ENCODE measurements at places on chromosomes 3 and 15. TPM values are rescaled to one million over a fixed set of nuclear protein-coding genes. Genes with fewer than 3 reads are reported as not detected.

The SUSD5 gene
- 13.8 TPM for total RNA-seq

The ATP13A4 gene
- total RNA-seq, result 3.7 TPM

The NR2E3 gene
- total RNA-seq, result 0.19 TPM

The DUOXA2 gene
- total RNA-seq, result not detected

The FILIP1L gene
- total RNA-seq, result 25.5 TPM

The FBXO40 gene
- total RNA-seq, result not detected

The CPN2 gene
- 0.72 TPM for total RNA-seq

The CCR5 gene
- 4.4 TPM for total RNA-seq

The ECE2 gene
- total RNA-seq, result not detected

The UTS2B gene
- total RNA-seq, result 0.41 TPM

The GOLGA8Q gene
- total RNA-seq, result 1.6 TPM

The ZFAND6 gene
- 72.3 TPM for total RNA-seq

- no peak for DNase-seq
Measured at GRCh38 chr3:188633206-188633605, 479.2 kb downstream of the LPP start.

DNA sequence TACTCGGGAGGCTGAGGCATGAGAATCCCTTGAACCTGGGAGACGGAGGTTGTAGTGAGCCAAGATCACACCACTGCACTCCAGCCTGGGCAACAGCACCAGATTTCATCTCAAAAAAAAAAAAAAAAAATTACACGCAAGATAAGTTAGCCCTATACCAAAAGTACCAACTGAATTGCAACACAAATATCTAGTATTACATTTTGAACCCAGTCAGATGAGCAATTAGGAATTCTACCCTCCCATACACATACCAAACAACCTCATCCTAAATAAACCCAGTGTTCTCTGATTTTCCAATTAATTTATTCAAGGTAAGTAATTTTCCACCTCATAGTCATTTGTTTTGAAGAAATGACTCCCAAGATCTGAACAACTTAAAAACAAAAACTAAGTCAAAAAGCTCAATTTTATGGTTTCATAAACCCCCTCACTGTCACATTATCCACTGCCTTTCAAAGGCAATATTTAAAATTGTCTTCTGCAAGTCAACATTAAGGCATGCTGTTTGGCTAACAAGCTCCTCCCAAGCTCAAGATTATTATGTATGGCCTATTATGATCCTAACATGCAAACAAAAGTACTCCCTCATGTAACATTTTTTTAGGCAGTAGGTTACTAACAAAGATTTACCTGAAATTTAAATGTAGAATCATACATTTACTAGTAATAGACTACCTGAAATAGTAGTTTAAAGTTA, 4.5 kb downstream of the RAF1 start:
- DNase-seq, result no peak

- no peak for DNase-seq
Measured at GRCh38 chr3:78742491-78742890, 1025.3 kb downstream of the ROBO1 start.

DNA sequence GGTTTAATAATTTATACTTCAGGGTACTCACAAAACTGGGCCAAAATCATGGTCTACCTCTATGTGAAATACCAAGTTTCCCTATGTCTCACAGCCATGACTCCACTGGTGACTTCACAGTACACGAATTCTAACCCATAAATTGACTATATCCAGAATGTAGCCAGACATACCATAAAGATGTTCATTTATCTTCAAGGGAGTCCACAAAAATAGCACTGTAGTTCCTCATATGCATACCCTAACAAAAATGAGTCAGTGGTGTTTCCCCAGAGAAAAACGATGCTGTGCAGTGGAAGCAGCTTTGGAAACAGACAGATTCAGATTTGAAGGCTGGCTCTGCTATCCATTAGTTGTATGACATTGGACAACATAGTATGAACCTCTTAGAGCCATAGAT, 438.8 kb downstream of the FHIT start:
- DNase-seq, result no peak

DNA sequence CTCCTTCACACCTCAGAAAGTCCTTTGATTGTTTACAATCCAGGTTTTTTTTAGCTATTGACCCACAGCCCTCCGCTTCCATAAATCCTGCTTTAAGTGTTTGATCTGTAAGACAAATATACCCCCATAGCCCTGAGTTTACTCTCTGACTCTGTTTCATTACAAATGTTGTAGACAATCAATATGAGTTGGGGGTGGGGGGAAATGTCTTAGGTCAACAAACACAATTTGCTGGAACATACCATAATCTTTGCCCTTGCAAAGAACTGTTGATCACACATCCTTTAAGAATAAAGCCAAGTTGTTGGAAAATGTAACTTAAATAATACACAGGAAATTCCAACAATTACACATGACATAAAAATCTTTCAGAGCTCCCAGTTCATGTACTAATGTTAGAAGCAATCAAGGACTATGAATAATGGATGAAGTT, 301.8 kb upstream of the SEMA6D start:
- peak; percentile 58 for DNase-seq

- DNase-seq, result no peak
Measured at GRCh38 chr3:43632269-43632733, 10.5 kb upstream of the ANO10 start.

GRCh38 chr3:30437171-30437601, 169.2 kb upstream of the TGFBR2 start:
- DNase-seq, result peak; percentile 72

DNA sequence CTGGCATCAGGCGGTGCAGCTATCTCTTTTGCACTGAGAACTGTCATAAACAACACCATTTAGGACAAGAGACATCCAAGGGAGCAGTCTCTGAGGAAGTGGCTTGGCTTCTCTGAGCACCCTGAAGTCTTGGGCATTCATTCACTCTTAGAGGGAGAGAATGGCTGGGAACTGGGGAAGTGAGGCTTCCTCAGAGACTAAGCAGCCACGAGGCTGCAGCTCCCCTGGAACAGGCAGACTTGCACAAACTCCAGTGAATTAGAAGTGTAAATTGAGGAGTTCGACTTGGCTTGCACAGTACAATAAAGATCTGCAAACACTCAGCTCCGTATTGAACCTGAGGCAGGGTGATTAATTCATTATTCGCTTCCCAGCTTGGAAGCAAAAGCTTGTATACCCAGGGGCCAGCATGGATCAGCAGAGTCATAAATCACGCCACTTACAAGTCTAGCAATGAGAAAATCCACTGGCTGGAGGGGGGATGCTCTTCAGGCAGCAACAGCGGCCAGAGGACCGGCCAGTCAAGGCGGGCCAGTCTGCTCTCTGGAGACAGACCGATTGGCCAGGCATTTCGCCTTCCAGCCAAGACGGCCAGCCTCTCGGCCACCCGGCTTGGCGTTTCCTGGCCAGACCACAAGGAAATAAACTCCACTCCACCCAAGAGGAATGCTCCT, 118.8 kb upstream of the ADPGK start:
- DNase-seq, result peak; percentile 83

- no peak for DNase-seq
Measured at GRCh38 chr15:39431376-39431775, 149.5 kb upstream of the THBS1 start.

GRCh38 chr3:42655980-42656679, 2.6 kb downstream of the ZBTB47 start:
- no peak for DNase-seq

GRCh38 chr3:64148955-64149653, 76.2 kb downstream of the PRICKLE2 start:
- DNase-seq, result no peak

GRCh38 chr3:126252373-126252772, 72.0 kb upstream of the ALDH1L1 start:
- DNase-seq, result no peak

DNA sequence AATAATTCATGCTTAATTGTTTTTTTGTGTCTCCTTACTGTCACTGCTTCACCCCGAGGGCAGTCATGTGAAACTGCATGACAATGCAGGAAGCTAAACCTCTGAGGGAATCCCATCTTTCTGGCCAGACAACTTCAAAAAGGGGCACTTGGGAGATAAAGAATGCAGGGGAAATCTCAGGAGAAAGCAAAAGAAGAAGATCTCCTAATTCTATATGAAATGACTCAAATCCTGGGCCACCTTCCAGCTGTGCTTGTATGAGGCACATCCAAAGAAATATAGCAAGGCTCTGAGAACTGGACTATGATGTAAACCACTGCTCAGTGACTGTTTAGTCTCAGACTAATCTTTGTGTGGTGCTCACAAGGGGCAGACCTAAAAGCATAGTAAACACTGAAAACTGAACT, 22.6 kb upstream of the UMPS start:
- no peak for DNase-seq

- DNase-seq, result no peak
Measured at GRCh38 chr15:69731581-69731980, 279.0 kb downstream of the RPLP1 start.

DNA sequence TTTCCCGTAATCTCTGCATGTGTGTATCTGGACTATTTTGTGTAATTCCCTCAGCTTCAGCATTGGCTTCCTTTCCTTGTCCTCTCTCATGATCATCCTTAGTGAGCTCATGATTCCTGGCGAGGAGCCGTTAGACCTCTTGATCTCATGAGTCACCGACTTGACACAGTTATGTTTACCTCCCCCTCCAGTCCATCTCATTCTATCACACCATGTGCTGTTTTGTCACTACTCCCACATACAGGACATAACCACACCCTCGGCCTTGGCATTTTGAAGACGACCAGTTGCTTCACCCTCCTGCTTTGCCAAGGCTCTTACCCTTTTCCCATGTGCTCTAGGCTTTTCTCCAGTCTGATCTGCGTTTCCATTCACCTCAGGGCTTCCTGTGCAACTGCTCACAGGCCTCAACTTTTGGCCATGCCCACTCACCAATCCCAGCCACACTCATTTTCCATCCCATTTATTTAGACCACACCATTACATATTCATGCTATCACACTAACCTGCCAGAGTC, 41.5 kb downstream of the CP start:
- DNase-seq, result peak; percentile 19

- no peak for DNase-seq
Measured at GRCh38 chr3:57512166-57512565, 32.0 kb downstream of the DNAH12 start.

DNA sequence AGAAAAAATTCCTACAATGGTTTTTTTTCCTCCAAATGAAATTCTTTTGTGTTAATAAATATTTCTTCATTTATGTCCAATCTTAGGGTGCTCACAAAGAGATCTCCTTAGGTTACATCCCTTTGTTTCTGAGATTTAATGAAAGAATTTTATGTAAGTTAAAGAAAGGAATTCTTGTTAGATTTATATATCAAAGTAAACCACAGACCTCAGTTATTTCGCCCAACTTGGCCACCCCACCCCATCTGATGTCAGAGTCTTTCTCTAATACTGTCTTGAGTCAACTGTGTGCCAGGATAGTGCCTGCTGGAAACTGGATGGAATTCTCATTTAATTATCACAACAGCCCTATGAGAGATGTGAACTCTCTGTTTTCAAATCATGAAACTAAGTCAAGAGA, 259.9 kb downstream of the OPA1 start:
- no peak for DNase-seq

DNA sequence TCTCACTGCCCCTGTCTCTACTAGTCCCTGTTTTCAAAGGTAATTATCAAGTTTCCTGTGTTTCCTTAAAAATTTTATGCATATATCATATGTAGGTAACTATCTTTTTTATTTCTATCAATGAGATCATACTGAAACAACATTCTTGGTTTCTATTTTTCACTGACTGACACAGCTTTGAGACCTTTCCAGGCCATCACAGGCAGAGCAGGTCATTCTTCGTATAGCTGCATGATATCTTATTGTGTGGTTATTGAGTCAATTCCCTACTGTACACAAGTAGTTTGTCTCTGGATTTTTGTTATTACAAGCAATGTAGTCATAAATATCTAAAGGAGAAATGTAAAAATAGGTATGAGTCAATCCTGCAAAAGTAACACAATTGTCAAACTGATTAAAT, 169.6 kb downstream of the CFAP20DC start:
- DNase-seq, result no peak

- no peak for DNase-seq
Measured at GRCh38 chr3:53803124-53803815, 42.9 kb downstream of the CHDH start.
